Left kidney (tissue), 8 donors: ENCODE measurements at places on chromosomes 5 and 9.
A peak's percentile ranks its signal among the peaks of the same experiment; 100 is the strongest.

GRCh38 chr5:160268121-160268520 is 38.8 kb downstream of the FABP6 start:
- no peak for DNase-seq

GRCh38 chr5:60295423-60295822 is 401.9 kb upstream of the PDE4D start:
- DNase-seq, result no peak

- DNase-seq, result no peak
Observed at GRCh38 chr9:130232899-130233586, 32.5 kb upstream of the HMCN2 start.

DNA sequence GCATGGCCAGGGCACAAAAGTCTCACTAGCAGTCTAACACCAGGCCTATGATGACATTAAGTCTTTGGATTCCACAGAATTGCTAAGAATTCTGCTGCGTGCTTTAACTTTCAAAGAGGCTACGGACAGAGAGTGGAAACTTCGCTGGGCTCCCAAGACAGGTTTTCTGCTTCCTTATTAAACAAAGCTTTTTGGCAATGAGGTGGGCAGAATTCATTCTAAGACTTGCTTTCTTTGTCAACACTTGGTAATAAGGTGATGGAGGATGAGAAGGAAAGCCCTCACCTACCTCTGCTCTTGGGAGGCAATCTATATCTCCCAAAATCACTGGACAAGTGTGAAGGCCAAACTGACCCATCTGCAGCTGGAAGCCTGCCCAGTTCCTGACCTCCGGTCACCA is 231.9 kb downstream of the ATPSCKMT start:
- DNase-seq, result no peak

DNA sequence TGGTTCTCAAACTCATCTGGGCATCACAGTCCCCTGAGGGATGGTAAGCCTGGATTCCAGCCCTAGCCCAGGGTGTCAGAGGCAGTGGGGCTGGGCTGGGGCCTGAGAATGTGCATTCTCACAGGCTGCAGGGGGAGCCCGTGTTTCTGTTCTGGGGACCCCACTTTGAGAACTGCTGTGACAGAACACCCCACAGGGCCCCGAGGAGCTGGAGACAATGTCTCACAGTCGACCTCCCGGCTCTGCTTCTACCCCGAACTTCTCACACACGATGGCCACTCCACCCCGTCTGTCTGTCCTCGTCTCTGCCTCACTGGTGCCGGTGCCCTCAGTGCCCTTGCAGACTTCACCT is 130.0 kb downstream of the CACNA1B start:
- no peak for DNase-seq

- DNase-seq, result no peak
Observed at GRCh38 chr9:104774831-104775573, 11.1 kb downstream of the NIPSNAP3B start.

DNA sequence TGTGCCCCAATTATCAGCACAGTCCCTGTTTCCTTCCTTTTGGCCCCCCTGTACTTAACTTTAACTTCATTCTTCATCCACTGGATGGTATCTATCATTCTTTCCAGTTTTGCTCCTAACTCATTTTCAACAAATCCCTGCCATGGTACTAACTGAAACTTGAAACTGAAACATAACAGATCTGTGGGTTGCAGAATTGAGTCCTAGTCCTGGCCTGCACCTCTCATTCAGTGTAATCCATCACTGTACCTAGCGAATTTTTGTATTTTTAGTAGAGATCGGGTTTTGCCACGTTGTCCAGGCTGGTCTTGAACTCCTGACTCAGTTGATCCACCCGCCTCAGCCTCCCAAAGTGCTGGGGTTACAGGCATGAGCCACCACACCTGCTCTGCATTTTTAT is 15.3 kb upstream of the PIK3R1 start:
- DNase-seq, result no peak

GRCh38 chr9:109498195-109499092 is at the start of gene PTPN3:
TSS of gene PTPN3 (minus strand) at chr9:109498307. CDS start at chr9:109463434, 34,873 bp downstream.
- DNase-seq, result no peak

- DNase-seq, result peak; percentile 28
Observed at GRCh38 chr5:78162253-78162862, 132.1 kb downstream of the AP3B1 start.

- DNase-seq, result no peak
Observed at GRCh38 chr9:134028076-134028475, 2.8 kb downstream of the BRD3OS start.

DNA sequence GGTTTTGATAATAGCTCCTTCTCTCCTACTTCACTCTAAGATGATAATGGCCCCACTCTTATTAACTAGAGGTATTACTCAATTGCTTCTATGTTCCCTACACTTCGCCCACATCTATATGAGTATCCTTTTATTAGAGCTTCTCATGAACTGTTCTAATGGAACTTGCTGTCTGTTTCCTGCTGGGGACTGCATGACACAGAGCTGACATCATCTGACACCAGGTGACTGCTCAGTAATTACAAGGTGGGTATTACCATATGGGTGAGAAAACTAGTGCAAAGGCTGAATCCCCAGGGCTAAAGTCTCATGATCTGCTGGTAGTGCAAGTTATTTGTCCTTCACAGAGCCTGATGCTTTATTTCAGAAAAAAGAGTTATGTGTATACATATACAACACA is 146.2 kb upstream of the PLCXD3 start:
- DNase-seq, result no peak

DNA sequence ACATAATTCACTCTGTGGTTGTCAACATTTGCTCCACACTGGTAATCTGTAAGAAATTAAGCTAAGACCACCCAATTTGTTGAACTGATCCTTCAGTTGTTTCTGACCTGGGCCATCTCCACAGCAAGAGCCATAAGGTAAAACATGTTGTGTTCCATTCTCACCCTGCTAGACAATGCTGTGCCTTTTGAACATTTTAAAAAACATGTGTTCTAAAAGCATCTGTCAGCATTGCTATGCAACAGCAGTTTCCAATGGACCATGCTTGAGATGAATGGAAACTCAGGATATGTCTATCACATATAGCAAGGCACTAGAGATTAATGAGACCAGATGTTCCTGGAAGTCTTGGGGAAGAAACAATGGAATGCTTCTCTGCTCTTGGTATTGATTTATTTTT is 455.1 kb upstream of the RGMB start:
- no peak for DNase-seq

DNA sequence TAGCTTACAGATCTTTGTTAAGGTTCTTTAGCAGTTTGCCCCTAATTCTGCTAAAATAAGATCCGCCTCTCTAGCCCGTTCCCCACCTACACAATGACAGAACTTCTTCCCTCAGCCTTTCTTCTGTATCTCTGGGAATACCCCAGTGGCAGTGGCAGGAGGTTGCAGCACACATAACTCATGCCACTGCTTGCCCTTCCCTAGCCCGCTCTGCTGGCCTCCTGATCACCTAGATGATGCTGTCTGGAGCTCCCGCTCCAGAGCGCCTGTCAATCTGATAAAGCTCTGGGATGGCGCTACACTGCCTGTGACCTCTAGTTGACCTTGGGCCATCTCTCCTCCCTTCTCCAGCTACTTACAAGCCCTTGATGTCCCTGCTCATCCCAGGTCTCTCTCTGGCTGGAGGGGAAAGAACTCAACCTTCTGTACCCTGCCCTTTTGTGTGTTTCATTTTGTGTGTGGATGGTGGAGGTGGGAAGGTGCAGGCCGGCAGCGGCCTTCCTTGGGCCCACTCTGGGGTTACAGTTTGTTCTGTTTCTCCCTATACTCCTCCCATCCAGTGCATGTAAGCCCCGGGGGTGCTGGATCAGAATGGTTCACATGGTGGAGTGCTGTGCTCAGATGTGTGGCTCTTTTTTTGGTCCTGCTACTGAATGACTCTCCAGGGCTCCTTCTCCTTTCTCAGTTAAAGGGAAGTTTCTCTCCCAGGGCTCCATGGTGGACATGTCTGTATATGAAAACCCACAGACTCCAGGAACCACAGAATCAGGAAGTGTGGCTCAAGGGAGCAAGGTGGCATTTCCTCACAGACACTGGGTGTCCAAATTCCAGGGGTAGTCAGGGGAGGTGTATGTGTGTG is 29.1 kb downstream of the MTX3 start:
- DNase-seq, result no peak

DNA sequence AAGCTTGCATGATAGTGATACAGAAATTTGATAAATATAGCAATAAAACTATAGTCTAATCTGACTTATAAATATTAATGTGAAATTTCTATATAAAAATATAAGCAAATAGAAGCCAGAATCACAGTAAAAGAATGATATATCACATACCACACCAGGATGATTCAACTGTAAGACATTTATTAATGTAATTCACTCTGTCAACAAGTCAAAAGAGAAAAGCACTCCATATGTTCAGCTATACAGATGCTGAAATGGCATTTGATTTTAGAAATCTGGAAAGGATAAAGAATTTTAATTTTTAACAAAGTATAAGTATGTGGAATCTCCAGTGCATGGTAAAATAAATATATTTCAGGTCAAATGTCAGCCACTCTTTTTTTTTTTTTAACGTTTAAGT is 372.4 kb downstream of the KCNN2 start:
- DNase-seq, result no peak
